ENCODE measurements at places on chromosomes 2 and 18.

- no peak for DNase-seq
These were observed 399.8 kb downstream of the GRB14 start for GRCh38 chr2:164221473-164221872.

- DNase-seq, result no peak
These were observed 17.3 kb upstream of the ESPNL start for GRCh38 chr2:238082827-238083226.

- DNase-seq, result no peak
These were observed 57.6 kb upstream of the ZNF532 start for GRCh38 chr18:58806826-58807714.

DNA sequence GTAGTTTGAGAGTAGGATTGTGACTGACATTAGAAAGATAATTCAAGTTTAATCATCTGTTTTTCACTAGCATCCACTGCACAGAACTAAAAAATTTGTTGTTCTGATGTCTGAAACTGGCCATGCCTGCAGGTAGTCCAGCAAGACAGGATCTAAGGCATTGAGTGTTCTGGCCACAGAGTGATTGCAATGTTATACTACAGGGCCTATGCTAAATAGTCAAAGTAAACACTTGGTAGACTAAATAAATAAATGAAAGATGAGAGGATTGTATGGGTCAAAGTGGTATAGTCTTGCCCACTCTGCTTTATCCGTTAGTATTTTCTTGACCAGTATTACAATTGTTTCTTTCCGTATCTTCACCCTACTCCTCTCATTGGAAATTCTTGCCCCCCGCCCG lies 27.6 kb upstream of the FANCL start:
- no peak for DNase-seq

GRCh38 chr2:26454561-26455001 lies 23.3 kb downstream of the OTOF start:
- DNase-seq, result no peak

DNA sequence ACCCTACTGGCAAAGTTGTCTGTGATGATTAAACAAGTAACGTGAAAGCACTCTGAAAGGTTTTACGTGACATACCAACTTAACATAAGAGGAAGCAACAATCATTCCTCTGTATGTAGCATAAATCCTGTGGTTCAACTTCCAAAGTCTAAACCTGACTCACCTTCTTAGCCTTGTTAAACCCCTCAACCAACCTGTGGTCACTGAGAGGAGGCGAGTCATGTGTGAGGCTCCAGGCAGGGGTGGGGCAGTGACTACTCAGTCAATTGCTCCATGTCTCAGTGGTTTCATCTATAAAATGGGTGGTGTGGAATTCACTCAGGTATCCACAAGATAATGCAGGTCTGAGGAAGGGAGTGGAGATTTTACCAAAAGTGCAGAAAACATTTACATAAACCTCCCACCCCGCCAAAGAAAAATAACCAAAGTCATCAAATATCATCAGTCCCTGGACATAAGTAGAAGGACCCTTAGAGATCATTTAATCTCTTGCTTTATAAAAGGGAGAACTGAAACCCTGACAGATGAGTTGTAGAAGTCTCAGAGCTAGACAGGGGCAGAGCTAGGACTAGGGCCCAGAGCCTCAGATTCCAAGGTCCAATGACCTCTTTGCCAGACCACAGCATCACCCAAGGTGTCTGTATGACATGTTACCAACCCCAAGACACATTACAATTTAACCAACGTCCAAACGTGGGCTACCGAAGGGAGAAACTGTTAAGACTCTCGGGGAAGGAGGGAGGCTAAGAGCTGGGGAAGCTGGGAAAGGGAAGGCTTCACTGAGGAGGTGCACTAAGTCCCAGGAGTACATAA lies 3.7 kb upstream of the PCBP1 start:
- no peak for DNase-seq

GRCh38 chr2:69453475-69454129 lies 16.4 kb upstream of the NFU1 start:
- DNase-seq, result no peak

- DNase-seq, result no peak
These were observed 10.2 kb downstream of the ZNF516 start for GRCh38 chr18:76484749-76485387.

- no peak for DNase-seq
These were observed 37.6 kb downstream of the ZNF516 start for GRCh38 chr18:76457475-76457874.

GRCh38 chr2:216838151-216838550 lies 21.7 kb downstream of the TNP1 start:
- DNase-seq, result no peak

DNA sequence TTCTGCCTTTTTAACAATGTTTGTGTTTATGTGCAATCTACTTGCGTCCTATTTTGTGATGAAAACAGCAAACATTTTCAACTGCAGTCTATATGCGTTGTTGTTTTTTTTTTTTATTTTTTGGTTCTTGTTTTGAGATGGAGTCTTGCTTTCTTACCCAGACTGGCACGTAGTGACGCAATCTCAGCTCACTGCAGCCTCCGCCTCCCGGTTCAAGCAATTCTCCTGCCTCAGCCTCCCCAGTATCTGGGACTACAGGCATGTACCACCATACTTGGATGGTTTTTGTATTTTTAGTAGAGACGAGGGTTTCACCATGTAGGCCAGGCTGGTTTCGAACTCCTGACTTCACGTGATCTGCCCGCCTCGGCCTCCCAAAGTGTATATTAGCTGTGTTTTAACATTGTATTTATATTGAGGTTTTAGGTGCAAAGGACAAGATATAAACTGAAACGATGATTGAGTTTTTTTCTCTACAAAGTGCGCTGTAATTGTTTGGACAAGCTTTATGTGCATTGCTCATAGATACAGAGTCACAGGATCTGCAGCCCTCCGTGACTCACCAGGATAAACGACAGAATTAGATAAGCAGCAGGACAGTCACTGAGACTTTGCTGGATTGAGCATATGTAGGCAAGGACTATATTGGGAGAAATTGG lies 17.4 kb downstream of the CDH7 start:
- no peak for DNase-seq

DNA sequence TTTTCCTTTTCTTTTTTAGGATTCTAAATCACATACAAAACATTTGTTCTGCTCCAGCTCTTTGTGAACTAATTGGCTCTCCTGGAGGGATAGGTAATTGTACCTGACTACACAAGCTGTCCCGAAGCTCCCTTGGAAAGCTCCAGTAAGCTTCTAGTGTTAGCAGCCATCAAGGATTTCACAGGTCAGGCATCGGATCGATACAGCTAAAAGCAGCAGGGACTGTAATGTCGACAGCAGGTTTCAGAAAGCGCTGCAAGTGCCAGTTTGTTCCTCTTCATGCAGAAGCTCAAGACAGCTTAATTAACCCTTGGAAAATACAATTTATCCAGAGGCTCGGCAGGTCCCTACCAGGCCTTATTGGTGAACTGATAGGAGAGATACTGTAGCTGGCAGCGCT lies 87.2 kb upstream of the VRK2 start:
- DNase-seq, result no peak

DNA sequence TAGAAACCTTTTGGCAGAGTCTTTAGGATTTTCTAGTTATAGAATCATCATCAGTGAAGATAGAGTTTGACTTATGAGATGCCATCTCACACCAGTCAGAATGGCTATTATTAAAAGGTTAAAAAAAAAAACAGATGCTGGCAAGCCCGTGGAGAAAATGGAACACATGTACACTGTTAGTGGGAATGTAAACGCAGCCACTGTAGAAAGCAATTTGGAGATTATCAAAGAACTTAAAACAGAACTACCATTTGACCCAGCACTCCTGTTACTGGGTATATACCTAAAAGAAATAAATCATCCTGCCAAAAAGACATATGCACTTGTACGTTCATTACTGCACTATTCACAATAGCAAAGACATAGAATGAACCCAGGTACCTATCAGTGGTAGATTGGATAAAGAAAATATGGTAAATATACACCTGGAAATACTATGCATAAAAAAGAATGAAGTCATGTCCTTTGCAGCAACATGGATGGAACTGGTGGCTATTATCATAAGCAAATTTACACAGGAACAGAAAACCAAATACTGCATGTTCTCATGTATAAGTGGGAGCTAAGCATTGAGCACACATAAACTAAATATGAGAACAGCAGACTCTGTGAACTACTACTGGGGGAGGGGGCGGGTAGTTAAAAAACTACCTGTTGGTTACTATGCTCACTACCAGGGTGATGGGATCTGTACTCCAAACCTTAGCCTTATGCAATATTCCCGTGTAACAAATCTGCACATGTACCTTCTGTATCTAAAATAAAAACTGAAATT lies 279.0 kb downstream of the KIAA1328 start:
- no peak for DNase-seq

- no peak for DNase-seq
These were observed 7.4 kb downstream of the EPAS1 start for GRCh38 chr2:46304635-46305034.

GRCh38 chr2:88187038-88187676 lies 17.0 kb downstream of the THNSL2 start:
- DNase-seq, result peak; percentile 11

DNA sequence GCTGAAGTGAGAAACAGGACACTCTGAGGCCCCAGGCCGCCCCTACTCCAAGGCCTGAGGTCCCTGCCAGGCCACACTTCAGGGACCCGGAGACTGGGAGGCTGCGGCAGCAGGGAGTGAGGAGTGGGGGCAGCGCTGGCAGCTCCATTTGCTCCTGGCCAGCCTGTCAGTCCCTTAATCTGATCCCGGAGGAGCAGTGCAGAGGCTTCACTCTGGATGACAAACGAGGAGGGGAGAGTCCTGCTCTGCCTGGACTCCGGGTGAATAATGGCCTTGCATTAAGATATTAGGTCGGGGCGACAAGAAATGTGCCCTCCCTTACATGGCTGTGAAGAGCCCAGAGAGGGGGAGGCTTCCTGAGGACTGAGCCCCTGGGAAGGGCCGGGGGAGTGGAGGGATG lies 14.3 kb upstream of the PRSS56 start:
- no peak for DNase-seq

- no peak for DNase-seq
These were observed 26.9 kb downstream of the ARL4C start for GRCh38 chr2:234469972-234470371.

- no peak for DNase-seq
These were observed 363.5 kb upstream of the TNP1 start for GRCh38 chr2:217223222-217223930.

Data from T-cell (primary cell).